Cardiac muscle cell (in vitro differentiated cells and primary cell): ENCODE measurements at places on chromosomes 7 and 10. TPM values are rescaled to one million over a fixed set of nuclear protein-coding genes. Genes with fewer than 3 reads are reported as not detected.

The MEOX2 gene
- total RNA-seq, result 0.25 TPM in 1 of 2 replicates, not detected in the other

DNA sequence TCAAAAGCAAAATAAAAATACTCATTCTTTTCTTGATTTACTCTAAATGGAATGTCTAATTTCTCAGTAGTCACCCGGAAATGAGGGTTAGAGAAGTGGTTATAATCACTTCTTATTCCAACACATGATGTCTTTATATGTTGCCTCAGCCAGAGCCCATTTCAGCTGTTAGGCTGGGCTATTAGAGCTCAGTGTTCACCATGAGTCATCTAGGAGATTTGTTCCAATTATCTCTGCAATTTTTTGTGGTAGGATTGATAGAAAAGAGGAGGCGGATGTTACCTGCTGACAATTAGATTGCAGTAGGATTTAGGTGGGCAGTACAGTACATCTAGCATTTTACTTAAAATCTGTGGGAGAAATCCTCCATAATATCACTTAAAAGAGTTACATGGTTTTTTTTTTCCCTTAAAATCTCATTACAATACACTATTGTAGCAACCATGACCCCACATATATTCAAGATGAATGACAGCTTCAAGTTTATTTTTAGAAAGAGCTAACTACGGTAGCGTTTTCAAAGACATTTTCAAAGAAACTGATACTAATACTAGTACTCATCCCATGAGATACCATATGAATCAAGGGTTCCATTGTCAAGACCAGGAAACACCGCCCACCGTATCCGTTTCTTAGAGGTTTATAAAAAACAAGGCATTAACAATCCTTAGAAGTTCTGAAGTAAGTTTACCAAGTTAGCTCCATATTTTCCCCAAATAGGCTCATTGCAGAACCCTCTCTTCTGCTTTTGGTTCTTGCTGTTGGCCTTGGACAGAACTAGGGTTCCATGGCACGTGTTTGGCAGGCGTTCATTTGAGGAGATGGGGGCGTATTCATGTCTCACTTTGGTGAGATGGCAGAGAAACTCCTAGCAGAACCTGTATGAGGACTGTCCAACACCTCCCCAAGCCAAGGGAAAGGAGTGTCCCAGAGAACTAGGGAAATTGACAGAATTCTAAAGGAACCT is 10.4 kb downstream of the CPA2 start:
- H3K4me3 ChIP-seq, result no peak overlapping the region
- H3K36me3 ChIP-seq, result no peaks in the 10 kb centered on the region

The PRKG1 gene
- 4.5 and 13.3 TPM in 2 replicates for total RNA-seq

GRCh38 chr10:31062856-31063255 is 31.2 kb upstream of the ZNF438 start:
- DNase-seq, result peak; percentile 67
- no peak overlapping the region for H3K4me3 ChIP-seq
- no peak overlapping the region for H3K27ac ChIP-seq
- no peaks in the 10 kb centered on the region for H3K27me3 ChIP-seq

DNA sequence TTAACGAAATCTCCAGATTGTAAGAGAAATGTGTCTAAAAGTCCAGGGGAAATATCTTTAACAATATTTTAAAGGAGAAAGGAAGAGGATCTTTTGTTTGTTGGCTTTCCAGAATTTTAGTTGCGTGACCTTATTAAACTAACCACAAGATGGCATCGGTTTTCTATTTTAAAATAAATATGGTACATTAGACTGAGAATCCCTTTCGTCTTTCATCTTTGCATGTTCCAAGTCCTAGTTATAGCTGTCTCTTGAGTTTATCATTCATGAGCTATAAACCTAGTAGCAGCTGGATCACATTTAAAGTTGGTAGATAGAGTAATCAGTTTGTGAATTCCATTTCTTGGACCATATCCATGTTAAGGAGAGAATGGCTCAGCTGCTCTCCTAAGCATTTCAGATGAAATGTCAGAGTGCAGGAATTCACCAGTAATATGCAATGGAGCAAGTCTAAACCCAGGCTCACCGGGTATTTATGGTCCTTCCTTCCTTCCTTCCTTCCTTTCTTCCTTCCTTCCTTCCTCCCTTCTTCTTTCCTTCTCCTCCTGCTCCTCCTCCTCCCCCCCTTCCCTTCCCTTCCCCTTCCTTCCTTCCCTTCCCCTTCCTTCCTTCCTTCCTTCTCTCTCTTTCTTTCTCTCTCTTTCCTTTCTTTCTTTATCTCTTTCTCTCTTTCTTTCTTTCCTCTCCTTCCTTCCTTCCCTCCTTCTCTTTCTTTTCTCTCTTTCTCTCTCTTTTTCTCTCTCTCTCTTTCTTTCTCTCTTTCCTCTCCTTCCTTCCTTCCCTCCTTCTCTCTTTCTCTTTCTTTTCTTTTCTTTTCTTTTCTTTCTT is 57.8 kb upstream of the RAB18 start:
- H3K27ac ChIP-seq, result no peak overlapping the region
- H3K4me1 ChIP-seq, result no peaks in the 10 kb centered on the region
- peak; percentile 52 for DNase-seq
- H3K27me3 ChIP-seq, result no peaks in the 10 kb centered on the region
- no peak overlapping the region for H3K4me3 ChIP-seq
- no peaks in the 10 kb centered on the region for H3K36me3 ChIP-seq

- no peak overlapping the region for H3K27ac ChIP-seq
- no peaks in the 10 kb centered on the region for H3K27me3 ChIP-seq
- DNase-seq, result no peak
- no peak overlapping the region for H3K4me3 ChIP-seq
- no peaks in the 10 kb centered on the region for H3K36me3 ChIP-seq
- no peaks in the 10 kb centered on the region for H3K4me1 ChIP-seq
Observed at GRCh38 chr7:101725921-101726320, 91.5 kb upstream of the CUX1 start.

The SLC26A3 gene
- total RNA-seq, result not detected in 2 replicates
